ENCODE measurements at places on chromosomes 2 and 18. TPM values are rescaled to one million over a fixed set of nuclear protein-coding genes. Genes with fewer than 3 reads are reported as not detected.
A peak's percentile ranks its signal among the peaks of the same experiment; 100 is the strongest.

MYCN gene
- 8.5 TPM for total RNA-seq

CCDC138 gene
- 7.6 TPM for total RNA-seq

PKP4 gene
- 64.9 TPM for total RNA-seq

COL6A3 gene
- total RNA-seq: 1.6 TPM

STARD6 gene
- total RNA-seq: 0.54 TPM

POTEJ gene
- total RNA-seq: not detected

NYAP2 gene
- not detected for total RNA-seq

LDLRAD4 gene
- total RNA-seq: 34.1 TPM

FEV gene
- total RNA-seq: 0.56 TPM

MITD1 gene
- 23.3 TPM for total RNA-seq

- DNase-seq: no peak
Observed at GRCh38 chr2:148812306-148812705, 62.7 kb upstream of the KIF5C start.

GRCh38 chr2:145752091-145752806 is 1232.3 kb upstream of the ZEB2 start:
- DNase-seq: peak; percentile 11

- no peak for DNase-seq
Observed at GRCh38 chr2:207724113-207724512, 12.7 kb downstream of the CCNYL1 start.

GRCh38 chr2:31372097-31372496 is 42.4 kb downstream of the XDH start:
- no peak for DNase-seq

DNA sequence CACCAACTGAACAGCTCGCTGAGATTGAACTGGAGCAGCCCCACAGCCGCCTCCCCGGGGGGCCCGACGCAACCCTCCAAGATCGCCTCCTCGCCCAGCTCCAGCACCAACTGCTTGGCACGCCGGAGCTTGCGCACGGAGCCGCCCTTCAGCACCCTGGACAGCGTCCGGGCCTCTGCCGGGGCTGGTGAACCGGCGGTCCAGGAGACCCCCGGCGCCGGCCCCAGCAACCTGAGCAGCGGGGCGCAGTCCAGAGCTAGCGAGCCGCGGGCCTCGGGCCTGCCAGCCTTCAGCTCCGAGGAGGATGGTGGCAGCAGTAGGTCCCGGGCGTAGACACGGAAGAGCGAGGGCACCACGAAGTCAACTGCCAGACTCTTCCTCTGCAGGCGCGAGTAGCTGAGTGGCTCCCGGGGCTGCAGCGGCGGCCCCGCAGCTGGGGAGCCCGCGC is 1.2 kb downstream of the ALK start:
- peak; percentile 90 for DNase-seq

DNA sequence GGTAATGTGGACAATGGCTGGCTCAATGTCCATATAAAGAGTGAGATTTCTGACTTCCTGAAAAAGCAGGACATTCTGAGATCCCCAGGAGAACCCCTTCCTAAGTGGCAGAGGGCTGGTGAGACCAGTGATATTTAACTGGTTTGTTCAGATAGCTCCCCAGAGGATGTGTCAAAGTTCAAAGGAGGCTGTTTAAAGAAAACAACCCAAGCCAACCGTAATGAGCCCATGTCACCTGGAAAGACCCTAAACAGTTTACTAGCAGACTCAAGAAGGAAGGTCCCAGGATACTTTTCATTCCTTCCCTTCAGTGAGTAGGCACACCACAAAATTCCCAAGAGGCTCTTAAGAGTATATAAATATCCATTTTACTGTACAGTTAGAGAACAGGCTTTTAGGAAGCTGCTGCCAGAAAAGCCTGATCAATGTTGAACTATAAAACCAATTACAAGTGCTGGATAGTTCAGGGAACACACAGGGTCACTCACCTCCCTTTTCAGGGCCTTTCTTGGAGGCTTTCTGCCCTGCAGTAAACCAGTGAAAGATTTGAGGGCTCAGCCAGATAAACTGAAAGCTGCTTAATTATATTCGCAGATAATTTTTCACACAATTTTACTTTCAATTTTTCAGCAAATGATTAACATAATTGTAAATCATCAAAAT is 293.5 kb downstream of the ASXL3 start:
- no peak for DNase-seq

- no peak for DNase-seq
Observed at GRCh38 chr2:31328026-31328425, 86.5 kb downstream of the XDH start.

DNA sequence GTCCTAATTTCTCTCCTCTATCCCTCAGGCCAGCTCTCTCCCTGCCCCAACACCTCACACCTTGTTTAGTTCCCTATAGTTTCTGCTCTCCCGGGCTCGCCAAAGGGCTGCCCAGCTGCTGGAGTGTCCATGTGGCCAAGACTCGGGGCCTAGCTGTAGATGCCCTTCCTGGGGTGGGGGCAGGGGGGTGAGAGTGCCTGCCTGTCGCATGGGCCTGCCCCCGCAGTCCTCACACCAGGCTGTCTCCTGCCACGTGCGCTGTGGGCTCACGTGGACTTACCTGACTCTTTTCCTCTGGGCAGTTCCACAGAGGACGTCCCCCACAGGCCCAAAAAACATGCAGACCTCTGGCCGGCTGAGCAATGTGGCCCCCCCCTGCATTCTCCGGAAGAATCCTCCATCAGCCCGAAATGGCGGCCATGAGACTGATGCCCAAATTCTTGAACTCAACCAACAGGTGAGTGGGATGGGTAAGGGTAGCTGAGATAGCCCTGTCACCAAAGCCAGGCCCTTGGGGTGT is 7.4 kb upstream of the TMEM214 start:
- no peak for DNase-seq

- no peak for DNase-seq
Observed at GRCh38 chr2:27080140-27080469, 1.7 kb downstream of the EMILIN1 start.

DNA sequence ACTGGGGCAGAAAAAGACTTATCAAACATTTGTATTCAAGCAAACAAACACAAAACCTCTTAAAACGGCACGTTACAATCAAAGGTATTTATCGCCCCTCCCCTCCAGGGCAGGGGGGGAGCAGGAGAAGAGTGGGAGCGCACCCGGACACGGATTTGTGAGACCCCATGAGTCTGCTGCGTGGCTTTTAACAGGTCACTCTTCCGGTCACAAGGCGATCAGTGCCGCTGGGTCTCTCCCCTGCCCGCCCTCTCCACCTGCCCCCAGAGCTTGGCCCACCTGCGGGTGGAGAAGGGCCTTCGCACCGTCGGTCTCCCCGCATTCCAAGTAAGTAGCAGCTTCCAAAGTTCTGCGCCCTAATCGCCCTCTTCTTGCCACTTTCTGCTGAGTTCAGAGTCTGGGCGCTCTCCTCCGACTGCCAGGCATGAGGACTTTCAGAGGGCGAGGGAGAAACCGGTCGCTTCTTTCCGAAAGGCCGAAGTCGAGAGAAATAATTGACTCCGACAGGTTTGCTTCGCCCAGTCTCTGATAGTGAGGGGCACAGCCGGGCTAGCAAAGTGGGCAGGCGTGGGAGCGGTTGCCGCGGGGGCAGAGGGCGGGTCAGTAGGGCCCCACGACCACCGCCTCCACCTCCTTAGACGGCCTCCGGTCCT is 800 bp downstream of the RPRM start:
- peak; percentile 24 for DNase-seq

DNA sequence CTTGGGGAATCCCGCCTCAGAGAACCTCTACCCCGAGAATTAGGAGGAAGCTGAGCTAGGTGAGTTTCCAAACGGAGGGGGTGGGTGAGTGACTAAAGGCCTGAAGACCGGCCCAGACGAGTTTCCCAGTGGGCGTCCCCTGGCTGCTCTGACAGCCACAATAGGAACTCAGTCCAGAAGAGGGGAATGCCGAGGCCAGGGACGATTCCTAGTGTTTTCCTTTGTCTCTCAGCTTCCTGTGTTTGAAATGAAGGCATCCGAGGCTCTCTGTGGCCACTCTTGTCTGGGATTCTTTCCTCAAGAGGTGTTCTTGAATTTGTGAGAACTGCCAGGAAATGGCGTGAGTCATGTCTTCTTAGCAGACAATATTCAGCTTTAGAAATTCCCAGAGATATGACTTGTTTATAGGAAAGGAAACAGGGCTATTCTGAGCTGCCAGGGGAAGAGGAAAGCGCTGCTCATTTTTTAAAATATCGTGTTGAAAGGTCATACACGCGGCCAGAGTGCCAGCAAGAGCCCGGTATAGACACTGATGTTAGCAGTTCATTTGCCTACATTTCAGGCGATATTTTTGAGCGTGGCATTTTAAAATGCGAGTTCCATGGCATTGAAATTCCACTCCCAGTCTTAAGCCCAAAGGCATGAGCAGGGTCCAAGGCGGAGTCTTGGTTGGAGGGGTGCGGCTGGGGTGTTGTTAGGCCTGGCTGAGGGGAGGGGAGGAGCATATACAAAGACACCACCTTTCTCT is 169.1 kb upstream of the KLF7 start:
- peak; percentile 65 for DNase-seq

DNA sequence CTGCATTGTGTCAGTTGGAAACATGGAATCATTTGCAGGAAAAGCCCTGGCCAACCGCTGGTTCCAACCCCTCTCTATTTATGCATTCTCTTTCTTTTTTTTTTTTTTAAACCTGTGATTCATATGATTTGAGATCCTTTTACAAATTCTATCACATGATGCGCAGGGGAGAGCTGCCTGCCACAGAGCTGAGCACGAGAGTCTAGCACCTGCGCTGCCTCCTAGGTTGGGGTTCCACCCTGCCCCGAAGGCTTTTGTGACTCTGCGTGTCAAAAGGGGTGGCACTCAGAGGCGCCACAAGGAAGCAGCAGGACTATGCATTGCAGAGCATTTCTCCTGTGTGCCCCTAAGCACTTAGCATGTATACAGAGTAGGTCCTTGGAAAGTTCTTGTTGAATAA is 17.3 kb upstream of the ESPNL start:
- DNase-seq: no peak

- no peak for DNase-seq
Observed at GRCh38 chr2:234802071-234802844, 149.6 kb upstream of the SH3BP4 start.

DNA sequence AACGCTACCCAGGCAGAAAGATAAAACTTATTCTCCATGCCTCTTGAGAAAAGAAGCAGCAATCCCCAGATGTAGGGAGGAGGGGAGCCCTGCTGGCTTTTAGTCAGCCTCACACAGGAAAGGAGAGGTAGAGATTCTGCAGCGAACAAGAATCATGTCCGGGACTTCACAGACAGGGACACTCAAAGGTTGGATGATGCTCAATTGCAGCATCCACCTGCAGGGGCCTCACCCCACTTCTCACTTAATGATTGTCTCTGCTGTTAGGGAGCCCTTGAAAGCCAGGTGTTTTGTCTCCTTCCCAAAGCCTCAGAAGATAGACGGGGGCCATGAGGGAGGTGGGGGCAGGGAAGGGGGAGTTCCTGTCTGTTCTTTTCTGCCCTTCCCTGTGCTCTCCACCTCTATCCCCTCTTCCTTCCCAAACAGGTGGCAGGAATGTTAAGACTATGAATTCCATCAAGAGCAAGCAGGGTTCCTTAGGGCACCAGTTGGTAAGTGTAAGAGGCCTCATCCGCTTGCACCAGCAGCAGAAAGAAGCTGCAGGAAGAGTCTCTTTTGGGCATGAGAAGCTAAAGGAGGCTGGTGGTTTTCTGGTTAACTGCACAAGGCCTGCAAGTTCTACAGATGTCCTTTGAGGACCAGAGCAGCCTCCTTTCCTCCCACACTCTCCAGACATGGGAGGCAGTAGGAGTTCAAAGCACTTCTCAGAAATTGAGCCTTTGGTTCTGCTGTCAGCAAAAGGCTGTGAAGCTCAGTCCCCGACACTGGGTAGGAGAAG is 154.7 kb upstream of the TNP1 start:
- DNase-seq: no peak

GRCh38 chr2:133841900-133842299 is 273.6 kb upstream of the NCKAP5 start:
- no peak for DNase-seq

- no peak for DNase-seq
Observed at GRCh38 chr2:177313162-177313781, 48.7 kb upstream of the NFE2L2 start.

GRCh38 chr18:49342690-49343089 is 117.8 kb downstream of the DYM start:
- no peak for DNase-seq

GRCh38 chr2:85695691-85696668 is 1.8 kb downstream of the GNLY start:
- no peak for DNase-seq

- DNase-seq: no peak
Observed at GRCh38 chr2:100142393-100142792, at the start of gene AFF3. TSS of gene AFF3 (minus strand) at chr2:100142590. CDS start at chr2:100104454, 38,136 bp downstream.

- DNase-seq: no peak
Observed at GRCh38 chr2:96324721-96325040, 436 bp upstream of the ITPRIPL1 start.

GRCh38 chr18:2213905-2214304 is 357.4 kb downstream of the METTL4 start:
- DNase-seq: no peak

- DNase-seq: no peak
Observed at GRCh38 chr2:233996461-233996860, 54.0 kb upstream of the SPP2 start.

- DNase-seq: no peak
Observed at GRCh38 chr18:79987566-79987965, 797 bp downstream of the TXNL4A start.

DNA sequence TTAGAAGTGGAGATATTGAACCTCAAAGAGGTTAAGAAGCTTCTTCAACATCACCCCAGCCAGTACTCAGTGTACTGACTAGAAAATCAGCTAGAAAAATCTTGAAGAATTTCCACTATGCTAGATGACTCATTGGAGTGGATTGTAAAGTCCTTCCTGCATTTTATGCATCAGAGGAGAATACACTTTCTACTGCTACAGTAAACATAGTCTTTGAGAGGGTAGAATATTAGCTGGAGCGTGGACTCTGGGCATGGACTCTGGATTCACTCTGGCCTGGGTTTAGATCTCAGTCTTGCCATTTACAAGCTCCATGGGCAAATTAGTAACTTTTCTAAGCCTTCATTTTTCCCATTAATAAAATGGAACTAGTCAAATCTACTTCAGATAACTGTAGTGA is 215.9 kb downstream of the IRS1 start:
- no peak for DNase-seq

DNA sequence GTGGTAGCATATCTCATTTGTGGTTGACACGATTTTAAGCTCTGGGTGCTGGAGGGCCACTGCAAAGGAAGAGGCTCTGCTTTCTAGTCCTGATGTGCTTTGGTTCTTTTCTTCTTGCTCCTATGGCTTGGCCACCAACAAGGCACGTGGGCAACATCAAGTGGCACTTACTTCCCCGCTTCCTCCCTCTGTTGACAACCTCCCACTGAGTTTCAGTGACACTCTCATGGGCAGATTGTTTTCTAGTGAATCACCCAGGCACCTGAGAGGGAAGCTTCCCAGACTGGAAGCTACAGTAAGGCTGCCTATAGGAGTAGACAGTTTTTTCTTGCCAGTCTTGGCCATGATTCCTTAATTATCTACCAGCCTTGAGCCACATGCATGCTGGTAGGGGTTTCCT is 89.0 kb downstream of the NBAS start:
- DNase-seq: no peak

- no peak for DNase-seq
Observed at GRCh38 chr18:60130284-60130683, 230.5 kb downstream of the PMAIP1 start.

DNA sequence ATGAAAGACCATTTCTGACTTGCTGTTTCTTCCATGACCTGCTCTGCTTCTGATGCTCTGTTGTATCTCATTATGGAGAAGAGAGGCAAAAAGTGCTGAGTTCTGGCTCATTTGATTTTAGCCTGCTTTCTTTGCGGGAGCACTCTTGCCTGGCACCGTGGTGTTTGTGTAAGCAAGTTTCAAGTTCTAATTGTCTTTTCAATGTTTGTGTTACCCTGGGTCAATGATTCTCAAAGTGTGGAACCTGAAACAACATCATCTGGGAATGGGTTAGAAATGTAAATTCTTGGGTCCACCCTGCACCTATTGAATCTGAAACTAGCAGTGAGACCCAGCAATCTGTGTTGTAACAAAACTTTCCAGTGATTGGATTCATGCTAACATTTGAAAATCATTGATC is 85.5 kb upstream of the STON1 start:
- no peak for DNase-seq

Measured in endothelial cell (in vitro differentiated cells).